Cerebellum (tissue), 4 donors: ENCODE measurements at places on chromosomes 2 and 18. TPM values are rescaled to one million over a fixed set of nuclear protein-coding genes. Genes with fewer than 3 reads are reported as not detected.

Gene LIMS3
- total RNA-seq = 3.0 TPM

DNA sequence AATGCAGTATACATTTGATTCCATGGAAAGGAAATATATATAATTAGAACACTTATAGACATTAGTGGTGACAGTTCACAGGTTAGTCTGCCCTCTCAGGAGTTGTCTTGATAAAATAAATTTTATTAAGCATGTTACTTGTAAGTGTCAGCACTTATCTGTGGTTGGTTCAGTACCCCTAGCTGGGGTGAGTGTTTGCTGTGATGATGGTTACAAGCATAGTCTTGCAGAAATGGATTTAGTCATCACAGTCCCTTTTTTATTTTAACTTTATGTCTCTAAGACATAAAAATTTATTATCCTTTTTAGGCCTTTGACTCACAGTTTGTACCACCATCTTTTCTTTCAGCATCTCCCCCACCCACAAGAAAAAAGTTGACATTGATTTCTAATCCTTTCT is 52.1 kb downstream of the NCK2 start:
- no peak for DNase-seq

- DNase-seq = no peak
These were observed 37.2 kb downstream of the CREG2 start for GRCh38 chr2:101349893-101350662.

Gene UNC80
- total RNA-seq = 34.8 TPM

Gene KIF1A
- total RNA-seq = 217 TPM

Gene ELOA2
- total RNA-seq = not detected
